Activated CD4-positive, alpha-beta T cell treated with anti-CD3 and anti-CD28 coated beads, Interleukin-2, amount 10 ng/mL, durations not matched to agents 24 days and 14 days (primary cell): ENCODE measurements at places on chromosomes 5 and 9.

- DNase-seq, result no peak
These were observed 18.4 kb upstream of the ADRA1B start for GRCh38 chr5:159897786-159898393.

GRCh38 chr9:20618361-20618802 is 3.9 kb downstream of the MLLT3 start:
- no peak for DNase-seq

DNA sequence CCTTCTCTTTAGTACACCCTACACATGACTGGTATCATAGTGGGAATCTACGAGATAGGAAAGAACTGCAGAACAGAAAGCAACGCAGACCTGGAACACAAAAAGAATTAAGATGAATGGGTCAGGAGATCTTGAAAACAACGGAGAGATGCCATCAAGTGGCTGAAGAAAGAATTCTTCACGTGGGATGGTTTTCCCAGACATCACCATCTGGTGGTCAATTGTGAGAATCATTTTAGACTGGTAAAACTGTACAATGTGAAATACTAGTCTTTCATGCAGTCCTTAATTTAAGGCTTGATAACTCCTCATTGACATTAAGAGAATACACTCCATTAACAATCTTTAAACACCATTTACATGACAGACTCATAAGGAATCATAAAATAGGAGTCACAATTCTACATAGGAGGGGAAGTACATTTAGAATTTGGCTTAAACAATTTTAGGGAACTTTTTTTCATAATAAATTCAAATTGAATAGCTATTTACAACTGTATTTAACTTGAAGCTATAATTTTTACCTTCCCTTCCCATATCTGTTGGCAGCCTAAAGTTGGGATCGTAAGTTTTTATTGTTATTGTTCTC is 128.4 kb upstream of the TRPM3 start:
- DNase-seq, result peak; percentile 57

DNA sequence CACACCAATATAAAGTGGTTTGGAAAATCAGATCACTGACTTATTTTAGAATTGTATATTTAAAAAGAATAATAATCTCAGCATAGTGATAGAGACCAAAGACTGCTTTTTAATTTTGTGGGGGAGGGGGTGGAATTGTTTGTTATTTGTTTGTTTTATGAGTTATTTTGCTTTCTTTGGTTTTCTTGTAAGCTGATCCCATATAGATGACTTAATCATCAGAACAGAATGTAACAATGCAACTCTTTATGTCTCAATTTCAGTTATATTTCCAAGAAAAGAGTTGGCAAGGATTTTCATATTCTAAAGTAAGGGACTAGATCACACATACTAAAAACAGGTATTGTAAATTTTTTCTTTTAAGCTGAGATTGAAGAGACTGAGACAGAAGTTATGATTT is 984.9 kb downstream of the TLE4 start:
- DNase-seq, result no peak

- no peak for DNase-seq
These were observed 62.2 kb upstream of the ZNF462 start for GRCh38 chr9:106800701-106801270.

DNA sequence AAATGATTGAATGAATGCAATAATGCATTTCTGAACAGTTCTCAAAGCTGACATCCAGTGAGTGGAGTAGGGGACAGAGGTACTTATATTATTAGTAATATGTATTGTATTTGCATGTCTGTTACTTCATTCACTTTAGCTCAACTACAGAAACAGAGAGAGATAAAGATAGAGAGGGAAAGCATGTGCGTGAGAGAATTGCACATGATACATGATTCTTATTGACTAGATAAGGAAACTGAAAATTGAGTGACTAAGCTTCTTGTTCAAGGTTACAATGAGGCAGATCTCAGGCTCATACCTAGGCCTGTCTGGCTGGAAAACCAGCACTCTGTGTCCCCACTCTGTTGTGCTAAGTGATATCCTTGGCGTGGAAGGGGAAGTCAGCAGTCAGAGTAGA is 337.7 kb upstream of the KLF4 start:
- no peak for DNase-seq

GRCh38 chr9:5448461-5449435 is 1.6 kb upstream of the CD274 start:
- peak; percentile 28 for DNase-seq

DNA sequence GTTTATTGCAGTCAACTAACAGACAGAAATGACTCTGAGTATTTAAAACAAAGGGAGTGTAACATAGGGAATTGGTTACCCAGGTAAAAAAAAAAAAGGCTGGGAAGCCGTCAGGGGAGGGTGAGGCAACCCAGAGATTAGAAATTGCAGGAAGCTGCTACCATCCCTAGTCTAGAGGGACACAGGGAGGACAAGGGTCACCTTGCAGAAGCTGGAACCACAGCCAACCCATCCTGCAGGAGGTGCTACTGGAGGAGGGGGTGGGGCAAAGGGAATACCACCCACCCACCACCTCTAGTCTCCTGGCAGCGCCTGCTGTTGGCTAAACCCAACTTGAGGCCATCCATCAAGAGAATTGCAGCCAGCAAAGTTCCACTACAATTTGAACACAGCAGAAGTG is 6.5 kb downstream of the CAST start:
- DNase-seq, result no peak

DNA sequence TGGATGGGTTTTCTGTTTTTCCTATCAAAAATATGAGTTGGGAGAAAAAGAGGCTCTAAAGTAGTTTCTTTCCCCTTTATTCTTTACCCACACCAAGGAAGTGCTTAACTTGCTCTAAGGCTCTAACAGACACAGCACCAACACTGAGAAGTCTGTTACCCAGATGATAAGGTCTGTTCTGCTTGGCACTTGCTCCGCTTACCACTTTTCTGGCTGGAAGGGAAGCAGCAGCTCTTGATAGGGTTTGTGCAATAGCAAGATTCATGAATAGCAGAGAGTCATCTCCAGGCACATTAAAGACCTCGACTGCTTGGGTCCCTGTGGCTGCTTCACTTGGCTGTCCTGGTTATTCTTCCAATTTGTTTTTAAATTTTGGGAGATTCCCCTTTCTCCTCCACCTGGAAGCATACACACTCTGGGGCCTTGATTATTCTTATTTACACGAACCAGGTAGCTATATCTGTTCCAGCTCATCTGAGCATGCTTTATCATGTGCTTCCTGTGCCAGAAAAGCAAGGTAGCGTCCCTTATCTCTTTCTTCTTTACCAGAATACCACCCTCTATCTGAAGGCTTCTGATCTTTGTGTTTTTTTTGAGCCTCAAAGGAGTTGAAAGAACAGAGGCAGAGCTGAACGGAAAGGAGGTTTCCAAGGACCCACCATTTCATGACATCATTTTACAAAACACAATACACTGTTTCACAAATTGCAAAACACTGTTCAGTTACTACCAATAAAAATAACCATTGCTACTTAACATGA is 24.8 kb downstream of the PPP3R2 start:
- DNase-seq, result peak; percentile 59

GRCh38 chr5:10671041-10672008 is 89.7 kb downstream of the DAP start:
- no peak for DNase-seq

DNA sequence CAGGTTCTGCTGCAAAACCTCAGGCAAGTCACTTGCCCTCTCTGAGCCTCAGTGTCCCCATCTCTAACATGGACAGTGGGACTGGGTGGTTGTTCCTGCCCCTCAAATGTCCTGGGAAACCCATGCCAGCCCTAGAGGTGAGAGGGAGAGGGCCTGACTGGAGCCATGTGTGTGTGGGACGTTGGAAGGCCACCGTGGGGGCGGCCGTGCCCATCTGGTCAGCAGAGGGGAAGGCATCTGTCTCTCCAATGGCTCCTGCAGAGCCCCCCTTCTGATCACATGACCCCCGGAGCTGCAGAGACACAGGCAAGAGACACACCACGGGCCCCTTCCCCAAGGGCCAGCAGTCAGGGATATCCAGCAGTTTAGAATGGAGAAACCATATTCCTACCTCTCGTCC is 1.7 kb downstream of the DNM1 start:
- no peak for DNase-seq

DNA sequence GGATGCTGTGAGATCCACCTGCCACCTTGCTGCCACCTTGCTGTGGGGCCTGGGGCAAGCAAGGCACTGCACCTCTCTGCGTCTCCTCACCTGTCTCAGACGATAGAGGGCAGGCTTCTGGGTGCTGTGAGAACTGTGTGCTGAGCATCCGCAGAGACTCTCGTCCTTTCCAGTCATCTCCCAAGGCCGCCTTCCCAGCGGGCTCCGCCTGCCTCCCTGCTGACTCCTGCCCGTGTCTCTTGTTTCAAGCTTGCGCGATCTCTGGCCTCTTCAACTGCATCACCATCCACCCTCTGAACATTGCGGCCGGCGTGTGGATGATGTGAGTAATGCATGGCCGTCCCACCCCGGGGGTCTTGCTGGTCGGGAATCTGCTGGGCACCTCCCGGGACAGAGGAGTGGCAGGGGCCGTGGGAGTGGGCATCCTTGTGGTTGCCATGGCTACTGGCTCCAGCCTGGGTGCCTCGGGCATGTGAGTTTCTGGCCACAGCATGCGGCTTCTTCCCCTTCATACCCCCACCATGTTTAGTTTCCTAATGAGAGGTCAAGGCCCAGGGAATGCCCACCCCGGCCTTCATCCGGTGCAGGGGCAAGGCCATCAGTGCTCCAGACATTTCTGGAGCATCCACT is 3.6 kb downstream of the CACFD1 start:
- no peak for DNase-seq

DNA sequence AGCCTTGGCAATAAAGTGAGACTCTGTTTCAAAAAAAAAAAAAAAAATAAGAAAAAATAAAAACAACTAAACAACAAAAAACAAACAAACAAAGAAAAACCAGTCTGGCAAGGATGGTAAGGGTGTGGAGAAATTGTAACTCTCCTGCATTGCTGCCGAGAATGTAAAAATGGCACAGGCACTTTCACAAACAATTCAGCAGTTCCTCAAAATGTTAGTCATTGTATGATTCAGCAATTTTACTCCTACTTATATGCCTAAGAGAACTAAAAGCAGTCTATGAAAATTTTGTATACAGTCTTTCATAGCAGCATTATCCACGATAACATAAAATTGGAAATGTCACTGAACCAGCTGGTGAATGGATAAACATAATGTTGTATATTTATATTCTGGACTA is 280.4 kb downstream of the CDH9 start:
- DNase-seq, result no peak

DNA sequence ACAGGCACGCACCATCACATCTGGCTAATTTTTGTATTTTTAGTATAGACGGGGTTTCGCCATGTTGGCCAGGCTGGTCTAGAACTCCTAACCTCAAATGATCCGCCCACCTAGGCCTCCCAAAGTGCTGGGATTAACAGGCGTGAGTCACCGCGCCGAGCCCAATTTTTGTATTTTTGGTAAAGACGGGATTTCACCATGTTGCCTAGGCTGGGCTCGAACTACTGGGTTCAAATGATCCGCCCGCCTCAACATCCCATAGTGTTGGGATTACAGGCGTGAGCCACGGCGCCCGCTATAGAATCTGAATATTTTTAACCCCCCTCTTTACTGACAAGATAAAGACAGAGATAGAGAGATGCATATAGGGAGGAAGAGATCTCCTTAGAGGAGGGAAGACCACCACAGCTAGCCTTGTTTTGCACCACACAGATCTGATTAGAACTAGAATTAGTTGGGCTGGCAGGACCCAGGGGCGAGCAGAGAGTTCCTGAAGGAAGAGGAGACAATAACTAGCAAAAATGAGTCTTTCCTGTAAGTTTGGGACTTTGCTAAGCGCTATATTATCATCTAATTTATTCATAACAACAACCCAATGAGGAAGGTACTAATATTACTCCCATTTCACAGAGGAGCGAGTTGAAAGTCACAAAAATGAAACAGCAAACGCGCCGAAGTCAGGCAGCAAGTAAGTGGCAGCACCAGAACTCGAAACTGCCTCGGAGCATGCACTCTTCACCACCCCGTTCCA is 1.5 kb upstream of the ANKHD1 start:
- DNase-seq, result no peak

DNA sequence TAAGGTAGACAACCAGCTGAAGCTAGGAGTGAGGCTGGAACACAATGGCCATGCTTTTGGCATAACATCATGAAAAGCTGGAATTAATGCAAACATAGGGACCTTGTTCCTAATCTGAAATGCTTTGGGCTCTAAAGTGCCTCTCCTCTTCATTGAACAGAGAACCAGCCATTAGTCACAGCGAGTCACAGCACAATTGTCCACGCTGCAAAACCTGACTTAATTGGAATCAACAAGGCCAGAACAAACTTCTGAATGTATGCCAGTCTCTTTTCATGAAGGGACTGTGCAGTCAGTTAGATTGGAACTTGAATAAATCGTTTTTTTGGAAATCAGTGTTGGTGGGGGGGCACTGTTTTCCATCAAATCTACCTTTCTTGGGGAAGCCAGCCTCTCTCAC is 96.5 kb downstream of the JAKMIP2 start:
- no peak for DNase-seq

- no peak for DNase-seq
These were observed 287.1 kb downstream of the KCNN2 start for GRCh38 chr5:114648940-114649339.

DNA sequence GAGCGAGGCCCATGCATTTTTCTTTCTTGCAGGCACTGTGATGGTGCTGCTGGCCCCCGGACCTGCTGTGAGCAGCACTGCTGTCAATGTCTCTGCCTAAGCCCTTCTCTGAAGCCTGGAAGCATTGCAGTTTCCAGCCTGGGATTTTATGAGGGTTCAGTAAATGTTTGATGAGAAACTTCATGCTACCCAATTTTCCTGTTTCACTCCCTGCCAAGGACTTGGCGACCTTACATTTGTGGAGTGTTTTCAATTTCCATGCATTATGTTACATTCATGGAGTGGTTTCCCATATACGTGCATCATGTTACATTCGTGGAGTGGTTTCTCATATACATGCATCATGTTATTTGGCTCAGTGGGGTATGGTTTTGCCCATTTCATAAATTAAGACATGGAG is 90.7 kb upstream of the PTCH1 start:
- DNase-seq, result no peak

GRCh38 chr9:106277966-106278365 is 583.6 kb downstream of the TMEM38B start:
- DNase-seq, result no peak

DNA sequence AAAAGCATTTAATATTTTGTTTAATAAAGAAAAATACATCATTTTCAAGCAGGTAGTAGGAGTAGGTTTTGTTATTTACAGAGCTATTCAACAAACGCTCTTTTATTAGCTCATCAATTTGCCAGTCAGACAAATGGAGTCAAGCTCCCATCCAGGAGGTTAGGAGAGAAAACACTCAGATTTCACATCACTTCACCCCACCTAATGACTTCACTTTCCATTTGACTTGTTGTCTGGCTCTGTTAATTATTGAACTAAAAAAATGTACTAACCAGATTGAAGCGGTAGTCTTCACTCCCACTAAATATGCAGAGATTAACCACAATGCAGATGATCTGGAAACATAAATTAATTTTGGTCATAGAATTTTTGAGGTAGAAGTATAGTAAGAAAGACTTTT is 193.6 kb upstream of the VCAN start:
- DNase-seq, result no peak

DNA sequence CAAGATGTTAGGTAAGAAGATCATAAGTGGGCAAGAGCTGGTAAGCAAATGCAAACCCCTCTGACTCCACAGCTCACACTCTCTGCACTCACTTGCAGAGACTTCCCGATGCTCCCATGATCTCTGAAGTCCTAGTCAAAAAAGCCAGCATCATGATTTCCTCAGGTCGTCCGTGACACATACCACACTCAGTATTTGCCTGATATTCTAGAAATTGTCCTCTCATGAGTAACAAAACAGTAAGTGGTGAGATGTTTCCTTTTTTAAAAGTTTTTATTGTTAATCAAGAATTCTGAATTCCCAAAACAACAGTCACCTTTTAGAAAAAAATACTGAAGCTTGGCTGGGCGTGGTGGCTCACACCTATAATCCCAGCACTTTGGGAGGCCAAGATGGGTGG is 194.6 kb downstream of the DENND1A start:
- no peak for DNase-seq
